Cardiac muscle cell (in vitro differentiated cells and primary cell): ENCODE measurements at places on chromosomes 5 and 9. TPM values are rescaled to one million over a fixed set of nuclear protein-coding genes. Genes with fewer than 3 reads are reported as not detected.
A peak's percentile ranks its signal among the peaks of the same experiment; 100 is the strongest.

- peak; percentile 48 for DNase-seq
- no peak overlapping the region for H3K4me3 ChIP-seq
- no peaks in the 10 kb centered on the region for H3K36me3 ChIP-seq
- no peaks in the 10 kb centered on the region for H3K4me1 ChIP-seq
- H3K27me3 ChIP-seq: no peaks in the 10 kb centered on the region
Measured at GRCh38 chr9:92592946-92593861, 57.4 kb upstream of the ECM2 start.

The CFAP77 gene
- total RNA-seq: 1.5 and 2.3 TPM in 2 replicates

The MYOT gene
- not detected in 2 replicates for total RNA-seq

- H3K36me3 ChIP-seq: no peaks in the 10 kb centered on the region
- H3K27me3 ChIP-seq: peaks cover 2% of the 10 kb centered on the region
- no peak overlapping the region for H3K27ac ChIP-seq
- DNase-seq: no peak
Measured at GRCh38 chr9:134966270-134966669, 48.6 kb upstream of the FCN1 start.

The FYB1 gene
- 0.42 TPM in 1 of 2 replicates, not detected in the other for total RNA-seq
